ENCODE measurements at places on chromosomes 13 and 19. TPM values are rescaled to one million over a fixed set of nuclear protein-coding genes. Genes with fewer than 3 reads are reported as not detected.

DNA sequence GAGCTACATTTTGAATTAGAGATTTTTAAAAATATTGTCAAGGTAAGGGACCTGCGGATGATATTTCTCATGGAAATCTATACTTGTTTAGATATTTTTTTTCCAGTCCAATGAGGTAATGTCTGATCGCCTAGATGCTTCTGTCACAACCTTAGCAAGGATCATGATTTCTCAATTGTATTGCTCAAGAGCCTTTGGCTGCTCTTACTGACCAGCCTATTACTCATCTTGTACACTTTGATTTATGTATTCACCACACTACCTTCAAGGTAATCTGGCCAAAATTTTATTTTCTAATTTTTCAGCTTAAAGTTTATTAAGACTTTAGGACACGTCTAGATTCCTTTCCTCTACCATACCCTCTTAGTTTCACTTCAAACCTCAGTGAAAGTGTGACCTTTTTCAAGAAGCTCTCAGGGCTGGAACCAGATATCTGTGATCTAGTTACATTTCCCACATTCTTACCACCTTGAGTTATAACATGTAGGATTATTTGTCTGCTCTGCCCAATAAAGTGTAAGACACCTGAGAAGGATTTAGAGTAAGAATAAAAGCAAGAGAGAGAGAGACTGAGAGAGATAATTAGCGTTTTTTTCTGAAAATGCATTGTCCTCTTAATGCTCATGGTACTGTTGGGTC lies 197.1 kb downstream of the ITGBL1 start:
- DNase-seq, result no peak
- no peak overlapping the region for H3K27ac ChIP-seq
- no peaks in the 10 kb centered on the region for H3K27me3 ChIP-seq
- no peak overlapping the region for H3K4me3 ChIP-seq
- H3K4me1 ChIP-seq, result no peaks in the 10 kb centered on the region

DNA sequence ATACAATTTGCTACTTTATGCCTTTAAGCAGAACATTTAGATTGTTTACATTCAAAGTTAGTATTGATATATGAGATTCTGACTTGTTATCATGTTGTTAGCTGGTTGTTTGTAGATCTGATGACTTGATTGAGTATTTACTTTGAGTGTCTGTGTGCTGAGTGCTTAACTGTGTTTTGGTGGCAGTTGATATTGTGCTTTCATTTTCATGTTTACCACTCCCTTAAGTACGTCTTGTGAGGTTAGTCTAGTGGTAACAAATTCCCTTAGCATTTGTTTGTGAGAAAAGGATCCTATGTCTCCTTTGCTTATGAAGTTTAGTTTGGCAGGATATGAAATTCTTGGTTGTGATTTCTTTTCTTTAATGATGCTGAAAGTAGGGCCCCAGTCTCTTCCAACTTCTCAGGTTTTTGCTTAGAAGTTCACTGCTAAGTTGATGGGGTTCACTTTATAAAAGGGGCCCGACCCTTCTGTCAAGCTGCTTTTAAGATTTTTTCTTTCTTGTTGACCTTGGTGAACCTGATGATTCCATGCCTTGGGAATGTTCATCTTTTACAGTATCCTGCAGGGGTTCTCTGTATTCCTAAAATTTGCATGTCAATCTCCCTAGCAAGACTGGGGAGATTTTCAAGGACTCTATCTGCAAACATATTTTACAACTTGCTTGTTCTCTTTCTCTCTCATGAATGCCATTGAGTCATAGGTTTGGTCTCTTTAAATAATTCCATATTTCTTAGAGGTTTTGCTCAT lies 1095.4 kb upstream of the PCDH20 start:
- no peaks in the 10 kb centered on the region for H3K36me3 ChIP-seq
- H3K27me3 ChIP-seq, result no peaks in the 10 kb centered on the region
- no peak for DNase-seq
- no peak overlapping the region for H3K4me3 ChIP-seq
- H3K27ac ChIP-seq, result no peak overlapping the region
- H3K4me1 ChIP-seq, result no peaks in the 10 kb centered on the region

GRCh38 chr13:67087527-67087926 lies 142.6 kb downstream of the PCDH9 start:
- H3K4me3 ChIP-seq, result no peak overlapping the region
- H3K4me1 ChIP-seq, result no peaks in the 10 kb centered on the region
- no peaks in the 10 kb centered on the region for H3K36me3 ChIP-seq
- DNase-seq, result no peak

DNA sequence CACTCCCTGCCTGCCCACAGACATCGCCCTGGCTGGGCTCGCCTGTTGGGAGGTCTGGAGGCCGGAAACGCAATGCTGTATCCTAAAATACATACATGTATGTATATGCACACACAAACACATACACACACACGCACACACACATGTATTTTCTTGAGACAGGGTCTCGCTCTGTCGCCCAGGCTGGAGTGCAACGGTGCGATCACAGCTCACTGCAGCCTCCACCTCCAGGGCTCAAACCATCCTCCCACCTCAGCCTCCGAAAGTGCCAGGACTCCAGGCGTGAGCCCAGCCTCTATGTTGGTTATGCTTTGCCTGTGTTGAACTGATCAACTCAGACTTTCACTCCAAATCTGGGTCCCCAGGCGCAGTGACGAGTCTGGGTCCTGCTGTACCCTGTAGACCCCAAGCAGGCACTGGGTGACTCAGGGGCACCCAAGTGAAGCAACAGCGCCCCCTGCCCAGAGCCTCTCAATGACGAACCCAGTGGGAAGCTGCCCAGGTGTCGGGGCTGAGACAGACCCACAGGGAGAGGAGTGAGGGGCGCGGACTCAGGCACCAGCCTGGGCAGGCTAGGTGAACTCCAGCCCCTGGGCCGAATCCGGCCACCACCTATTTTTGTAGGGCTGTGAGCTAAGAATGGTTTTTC lies 27.4 kb upstream of the CACTIN start:
- H3K4me3 ChIP-seq, result no peak overlapping the region
- no peak for DNase-seq
- no peaks in the 10 kb centered on the region for H3K4me1 ChIP-seq
- H3K27me3 ChIP-seq, result no peaks in the 10 kb centered on the region
- H3K36me3 ChIP-seq, result no peaks in the 10 kb centered on the region
- H3K27ac ChIP-seq, result no peak overlapping the region

- DNase-seq, result no peak
- H3K27me3 ChIP-seq, result no peaks in the 10 kb centered on the region
- H3K4me3 ChIP-seq, result no peak overlapping the region
- H3K27ac ChIP-seq, result no peak overlapping the region
- H3K36me3 ChIP-seq, result no peaks in the 10 kb centered on the region
These were observed 302.4 kb upstream of the TMTC4 start for GRCh38 chr13:100976993-100977392.

DNA sequence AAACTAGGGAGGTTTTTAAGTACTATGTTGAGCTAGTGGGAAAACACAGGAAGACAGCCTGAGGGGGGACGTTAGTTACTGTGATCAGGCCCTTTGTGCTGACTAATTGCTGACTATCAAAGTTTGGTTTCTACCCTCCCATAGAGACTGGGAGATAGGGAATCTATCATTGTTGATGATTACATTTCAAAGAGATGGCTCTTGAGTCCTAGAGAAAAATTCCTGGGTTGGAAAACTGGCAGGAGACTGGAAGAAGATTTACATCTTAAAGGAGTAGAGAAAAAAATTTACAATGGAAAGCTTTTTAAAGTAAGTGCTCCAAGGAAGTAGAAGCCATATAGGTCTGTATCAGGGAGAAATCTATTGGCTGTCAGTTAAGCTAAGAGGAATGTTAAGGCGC lies 522.0 kb upstream of the KLHL1 start:
- H3K4me1 ChIP-seq, result no peaks in the 10 kb centered on the region
- H3K36me3 ChIP-seq, result no peaks in the 10 kb centered on the region
- H3K27me3 ChIP-seq, result no peaks in the 10 kb centered on the region
- DNase-seq, result no peak
- H3K4me3 ChIP-seq, result no peak overlapping the region

DNA sequence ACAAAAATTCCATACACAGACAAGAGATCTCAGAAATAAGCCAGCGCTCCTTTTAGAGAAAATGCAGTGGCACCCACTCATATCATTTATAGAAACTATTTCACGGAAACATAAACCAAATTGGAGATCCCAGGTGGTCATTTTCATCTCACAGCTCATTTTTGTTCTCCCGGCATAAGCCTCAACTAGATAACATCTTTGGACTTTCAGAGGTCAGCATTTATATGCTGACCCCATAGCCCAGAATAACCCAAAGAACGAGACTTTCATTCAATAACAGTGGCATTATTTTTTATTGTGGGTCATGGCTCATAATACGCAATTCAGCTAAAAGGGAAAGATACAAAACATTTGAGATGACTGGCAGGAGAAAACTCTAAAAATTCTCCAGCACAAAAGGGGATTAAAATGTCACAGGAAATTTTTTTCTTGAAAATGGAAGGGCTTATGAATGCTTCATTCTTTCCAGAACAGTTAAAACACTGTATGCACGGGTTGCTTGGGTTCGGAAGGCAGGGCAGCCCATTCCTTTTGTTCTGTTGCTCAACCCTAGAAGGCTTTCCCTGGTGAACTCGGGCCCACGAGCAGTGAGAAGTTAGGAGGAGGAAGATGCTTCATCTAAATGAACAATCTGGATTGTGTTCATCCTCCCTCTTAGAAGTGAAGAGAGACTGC lies 24.0 kb downstream of the STARD13 start:
- no peaks in the 10 kb centered on the region for H3K27me3 ChIP-seq
- H3K4me3 ChIP-seq, result no peak overlapping the region
- DNase-seq, result no peak
- H3K27ac ChIP-seq, result no peak overlapping the region

GRCh38 chr13:59133903-59134302 lies 1029.8 kb downstream of the DIAPH3 start:
- no peak overlapping the region for H3K27ac ChIP-seq
- no peaks in the 10 kb centered on the region for H3K27me3 ChIP-seq
- no peaks in the 10 kb centered on the region for H3K36me3 ChIP-seq
- DNase-seq, result no peak

- no peak overlapping the region for H3K4me3 ChIP-seq
- H3K4me1 ChIP-seq, result no peaks in the 10 kb centered on the region
- H3K27me3 ChIP-seq, result no peaks in the 10 kb centered on the region
- DNase-seq, result no peak
- H3K27ac ChIP-seq, result no peak overlapping the region
- no peaks in the 10 kb centered on the region for H3K36me3 ChIP-seq
These were observed 39.1 kb upstream of the SLC7A9 start for GRCh38 chr19:32908641-32909190.

ERICH4 gene
- total RNA-seq, result not detected

APC2 gene
- total RNA-seq, result 0.06 TPM

ZNF765 gene
- total RNA-seq, result 4.9 TPM

ZNF132 gene
- total RNA-seq, result 6.1 TPM

NLRP7 gene
- 0.06 TPM for total RNA-seq

All from pancreas (tissue), 10 donors.